GM23248 (cell line): ENCODE measurements at places on chromosomes 11 and 22.

- H3K4me3 ChIP-seq, result 0 out of 2 replicates have a peak overlapping the region, but pooled peaks have one; percentile 1
- H3K4me1 ChIP-seq, result peaks cover 47% of the 10 kb centered on the region
- H3K27me3 ChIP-seq, result no peaks in the 10 kb centered on the region
- H3K27ac ChIP-seq, result peak overlapping the region; percentile 95
- DNase-seq, result peak; percentile 81
Observed at GRCh38 chr11:66328031-66328301, 8.3 kb downstream of the RIN1 start.

- no peaks in the 10 kb centered on the region for H3K27me3 ChIP-seq
- no peaks in the 10 kb centered on the region for H3K36me3 ChIP-seq
- no peaks in the 10 kb centered on the region for H3K4me1 ChIP-seq
- H3K27ac ChIP-seq, result no peak overlapping the region
Observed at GRCh38 chr11:37612146-37612545, 1014.1 kb upstream of the RAG2 start.

- no peak overlapping the region for H3K4me3 ChIP-seq
- no peaks in the 10 kb centered on the region for H3K4me1 ChIP-seq
- no peaks in the 10 kb centered on the region for H3K27me3 ChIP-seq
Observed at GRCh38 chr11:116339306-116340098, 433.3 kb downstream of the BUD13 start.

- H3K4me3 ChIP-seq, result no peak overlapping the region
- H3K27me3 ChIP-seq, result no peaks in the 10 kb centered on the region
- no peak overlapping the region for H3K27ac ChIP-seq
- peak; percentile 10 for DNase-seq
- no peaks in the 10 kb centered on the region for H3K4me1 ChIP-seq
Observed at GRCh38 chr11:59891781-59892181, 13.2 kb downstream of the OOSP3 start.

- H3K27me3 ChIP-seq, result no peaks in the 10 kb centered on the region
- H3K27ac ChIP-seq, result no peak overlapping the region
Observed at GRCh38 chr11:134460881-134461280, 48.8 kb upstream of the B3GAT1 start.

GRCh38 chr11:8839957-8840945 lies 70.7 kb upstream of the AKIP1 start:
- no peak overlapping the region for H3K4me3 ChIP-seq
- peak; percentile 25 for DNase-seq
- H3K27ac ChIP-seq, result no peak overlapping the region
- H3K27me3 ChIP-seq, result no peaks in the 10 kb centered on the region
- H3K4me1 ChIP-seq, result peaks cover 29% of the 10 kb centered on the region
- H3K36me3 ChIP-seq, result no peaks in the 10 kb centered on the region

- H3K4me3 ChIP-seq, result no peak overlapping the region
- H3K27me3 ChIP-seq, result peaks cover 60% of the 10 kb centered on the region
Observed at GRCh38 chr11:72673284-72673942, 809 bp downstream of the PDE2A start.

DNA sequence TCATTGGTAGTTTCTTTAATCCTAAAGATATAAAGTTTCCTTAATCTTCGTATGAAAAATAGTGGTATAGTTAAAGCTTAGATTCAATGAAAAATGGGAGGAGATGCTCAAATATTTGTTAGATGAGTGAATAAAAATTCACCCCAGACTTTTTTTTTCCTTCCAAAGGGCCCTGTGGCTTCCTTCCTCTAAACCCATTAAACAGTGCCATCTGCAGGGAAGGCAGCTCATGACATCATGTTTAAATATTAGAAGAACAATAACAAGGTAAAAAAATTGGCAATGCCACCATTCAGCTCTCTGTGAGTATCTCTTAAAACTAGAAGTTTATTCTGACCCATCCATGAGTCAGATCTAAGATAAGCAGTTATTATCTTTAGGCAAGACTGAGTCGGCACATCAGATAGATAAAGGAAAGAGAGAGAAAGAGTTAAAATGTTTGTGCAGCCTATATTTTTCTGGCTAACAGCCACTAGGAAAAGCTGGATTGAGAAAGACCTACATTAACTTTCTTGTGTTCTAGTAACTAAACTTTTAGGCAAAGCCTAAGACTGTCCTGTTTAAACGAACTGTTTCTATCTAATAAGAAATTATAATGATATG lies 19.1 kb upstream of the OOSP1 start:
- H3K27me3 ChIP-seq, result no peaks in the 10 kb centered on the region
- peak; percentile 85 for DNase-seq
- H3K4me1 ChIP-seq, result peaks cover 13% of the 10 kb centered on the region
- peak overlapping the region; percentile 22 for H3K4me3 ChIP-seq
- no peaks in the 10 kb centered on the region for H3K36me3 ChIP-seq

GRCh38 chr11:83914995-83915394 lies 628.8 kb upstream of the CCDC90B start:
- H3K27ac ChIP-seq, result no peak overlapping the region
- H3K36me3 ChIP-seq, result no peaks in the 10 kb centered on the region
- DNase-seq, result no peak

- no peak overlapping the region for H3K27ac ChIP-seq
- no peaks in the 10 kb centered on the region for H3K27me3 ChIP-seq
- no peak overlapping the region for H3K4me3 ChIP-seq
- H3K36me3 ChIP-seq, result no peaks in the 10 kb centered on the region
- no peaks in the 10 kb centered on the region for H3K4me1 ChIP-seq
- no peak for DNase-seq
Observed at GRCh38 chr11:37786214-37786755, 1188.2 kb upstream of the RAG2 start.

GRCh38 chr11:129969920-129970319 lies 32.7 kb downstream of the PRDM10 start:
- peaks cover 11% of the 10 kb centered on the region; the same call in 1 of the 2 replicates for H3K4me1 ChIP-seq
- no peak overlapping the region for H3K27ac ChIP-seq
- DNase-seq, result no peak
- H3K4me3 ChIP-seq, result no peak overlapping the region

- no peak for DNase-seq
- no peaks in the 10 kb centered on the region for H3K36me3 ChIP-seq
- H3K27me3 ChIP-seq, result no peaks in the 10 kb centered on the region
- H3K4me3 ChIP-seq, result no peak overlapping the region
- peaks cover 26% of the 10 kb centered on the region for H3K4me1 ChIP-seq
Observed at GRCh38 chr11:27431808-27432207, 40.8 kb downstream of the LGR4 start.

GRCh38 chr11:61142424-61142823 lies 18.8 kb downstream of the VPS37C start:
- H3K4me1 ChIP-seq, result peaks cover 20% of the 10 kb centered on the region
- no peak overlapping the region for H3K4me3 ChIP-seq
- H3K27me3 ChIP-seq, result no peaks in the 10 kb centered on the region
- peak; percentile 71 for DNase-seq
- no peak overlapping the region for H3K27ac ChIP-seq
- no peaks in the 10 kb centered on the region for H3K36me3 ChIP-seq

- H3K27me3 ChIP-seq, result no peaks in the 10 kb centered on the region
- no peaks in the 10 kb centered on the region for H3K36me3 ChIP-seq
- no peak overlapping the region for H3K4me3 ChIP-seq
- H3K27ac ChIP-seq, result no peak overlapping the region
Observed at GRCh38 chr11:91823252-91823830, 401.3 kb upstream of the FAT3 start.

- H3K27ac ChIP-seq, result no peak overlapping the region
- H3K4me1 ChIP-seq, result no peaks in the 10 kb centered on the region
- H3K36me3 ChIP-seq, result no peaks in the 10 kb centered on the region
- no peaks in the 10 kb centered on the region for H3K27me3 ChIP-seq
- DNase-seq, result no peak
- no peak overlapping the region for H3K4me3 ChIP-seq
Observed at GRCh38 chr22:44244265-44244822, 63.6 kb downstream of the PARVG start.

- no peaks in the 10 kb centered on the region for H3K36me3 ChIP-seq
- no peaks in the 10 kb centered on the region for H3K4me1 ChIP-seq
- H3K4me3 ChIP-seq, result no peak overlapping the region
- H3K27ac ChIP-seq, result no peak overlapping the region
- peaks cover 9% of the 10 kb centered on the region; the same call in 1 of the 2 replicates for H3K27me3 ChIP-seq
Observed at GRCh38 chr22:37151401-37151800, 1.7 kb upstream of the IL2RB start.

- H3K27ac ChIP-seq, result no peak overlapping the region
- DNase-seq, result peak; percentile 81
- peak overlapping the region; percentile 73 for H3K4me3 ChIP-seq
- peaks cover 9% of the 10 kb centered on the region; the same call in 1 of the 2 replicates for H3K4me1 ChIP-seq
Observed at GRCh38 chr11:83723999-83724398, 437.8 kb upstream of the CCDC90B start.

- H3K36me3 ChIP-seq, result no peaks in the 10 kb centered on the region; the same call in 1 of the 2 replicates
- peak overlapping the region; percentile 90 for H3K27ac ChIP-seq
- H3K4me3 ChIP-seq, result no peak overlapping the region
- peaks cover 40% of the 10 kb centered on the region for H3K4me1 ChIP-seq
Observed at GRCh38 chr11:65280646-65281045, 18.9 kb downstream of the POLA2 start.

GRCh38 chr11:9208726-9209501 lies 56.2 kb downstream of the DENND5A start:
- no peaks in the 10 kb centered on the region for H3K27me3 ChIP-seq
- H3K4me3 ChIP-seq, result no peak overlapping the region
- no peak overlapping the region for H3K27ac ChIP-seq
- no peak for DNase-seq
- peaks cover 54% of the 10 kb centered on the region for H3K4me1 ChIP-seq

DNA sequence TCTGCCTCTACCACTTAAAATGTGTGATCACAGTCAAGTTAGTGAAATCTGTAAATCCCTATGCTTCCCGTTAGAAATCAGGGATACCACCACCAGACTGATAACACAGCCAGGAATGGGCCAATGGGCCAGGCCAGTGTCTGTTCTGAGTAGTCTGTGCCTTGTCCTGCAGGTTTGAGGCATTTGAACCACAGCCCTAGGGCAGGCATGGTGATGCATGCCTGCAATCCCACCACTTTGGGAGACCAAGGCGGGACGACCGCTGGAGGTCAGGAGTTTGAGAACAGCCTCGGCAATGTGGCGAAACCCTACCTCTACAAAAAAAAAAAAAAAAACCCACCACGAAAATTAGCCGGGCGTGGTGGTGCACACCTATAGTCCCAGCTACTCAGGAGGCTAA lies 12.1 kb upstream of the AHNAK start:
- H3K4me3 ChIP-seq, result no peak overlapping the region
- H3K36me3 ChIP-seq, result peaks cover 31% of the 10 kb centered on the region
- peaks cover 58% of the 10 kb centered on the region for H3K4me1 ChIP-seq
- H3K27me3 ChIP-seq, result no peaks in the 10 kb centered on the region
- peak overlapping the region; percentile 25; the same call in 1 of the 2 replicates for H3K27ac ChIP-seq
- DNase-seq, result no peak

DNA sequence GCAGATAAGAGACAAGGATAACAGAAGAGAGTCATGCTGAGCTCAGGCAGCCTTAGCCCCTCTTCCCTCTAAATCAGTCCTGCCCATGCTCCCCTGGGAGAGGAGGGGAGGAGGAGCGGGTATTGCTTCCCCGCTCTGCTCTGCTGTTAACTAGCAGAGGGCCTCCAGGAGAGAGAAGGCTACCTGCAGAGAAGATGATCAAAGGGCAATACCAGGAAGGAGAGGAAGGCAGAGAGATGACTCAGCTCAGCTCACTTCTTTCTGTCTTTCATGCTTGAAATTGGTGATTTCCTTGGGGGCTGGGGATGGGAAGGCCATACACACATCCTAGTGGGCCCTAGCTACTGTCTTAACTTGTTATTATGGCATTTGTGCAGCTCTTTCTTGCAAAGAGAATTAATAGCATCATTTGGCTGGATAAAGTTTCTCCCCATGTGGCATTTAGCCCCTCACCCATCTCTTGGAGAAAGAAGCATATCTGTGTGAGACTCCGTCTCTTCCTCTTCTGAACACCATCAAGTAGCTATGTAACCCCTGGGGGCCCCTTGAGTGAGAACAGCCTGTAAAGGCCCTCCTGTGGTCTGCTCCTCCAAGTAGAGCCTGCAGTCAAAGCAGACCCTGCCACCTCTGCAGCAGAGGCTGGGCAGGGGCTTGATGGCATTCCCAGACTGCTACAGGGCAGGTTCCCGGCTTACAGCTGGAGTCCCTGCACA lies 33.4 kb upstream of the AMOTL1 start:
- no peak overlapping the region for H3K27ac ChIP-seq
- H3K36me3 ChIP-seq, result no peaks in the 10 kb centered on the region
- no peak overlapping the region for H3K4me3 ChIP-seq
- peaks cover 44% of the 10 kb centered on the region for H3K4me1 ChIP-seq
- H3K27me3 ChIP-seq, result no peaks in the 10 kb centered on the region
